ENCODE measurements at places on chromosomes 2 and 18.

GRCh38 chr18:51150113-51150700 is 47.3 kb downstream of the MEX3C start:
- no peak for DNase-seq

GRCh38 chr2:143440411-143441012 is 311.3 kb downstream of the ARHGAP15 start:
- no peak for DNase-seq

- no peak for DNase-seq
Measured at GRCh38 chr2:101179982-101180381, 28.8 kb upstream of the TBC1D8 start.

DNA sequence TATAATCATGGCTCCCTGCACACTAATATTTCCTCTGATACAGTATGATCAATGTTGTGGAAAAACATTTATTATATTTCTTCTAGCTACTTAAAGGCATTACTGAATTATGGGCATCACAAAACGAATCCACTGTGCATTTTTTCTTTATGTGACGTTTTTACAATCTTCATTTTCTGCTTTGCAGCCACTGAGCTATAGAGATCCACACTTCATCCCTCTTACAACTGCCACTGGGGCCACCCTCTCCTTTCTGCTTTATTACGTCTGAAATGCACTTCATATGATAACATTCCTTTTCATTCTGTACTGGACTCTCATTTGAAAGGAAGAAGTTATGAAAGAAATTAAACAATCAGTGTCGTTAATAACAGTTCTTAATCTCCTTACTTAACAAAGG is 394.5 kb upstream of the HNRNPA3 start:
- DNase-seq = no peak

- no peak for DNase-seq
Measured at GRCh38 chr2:199466692-199467065, 8.9 kb upstream of the SATB2 start.

DNA sequence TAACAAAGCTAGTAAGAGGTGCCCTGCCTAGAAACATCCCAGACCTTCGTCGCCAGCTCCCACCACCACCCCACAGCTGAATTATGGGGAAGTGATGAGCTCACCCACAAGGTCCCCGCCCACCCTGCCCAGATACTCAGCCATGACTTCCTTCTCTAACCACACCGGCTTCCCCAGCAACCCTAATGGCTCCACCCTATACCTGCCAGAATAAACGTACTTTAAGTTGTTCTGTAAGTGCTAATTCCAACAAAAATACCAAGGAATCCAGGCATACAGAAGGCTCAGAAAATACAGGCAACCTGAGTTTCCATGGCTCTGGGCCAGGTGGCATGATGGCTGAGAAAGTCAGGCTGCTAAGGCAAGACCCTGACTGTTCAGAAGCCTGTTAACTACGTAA is 39.1 kb downstream of the TMEM163 start:
- no peak for DNase-seq

DNA sequence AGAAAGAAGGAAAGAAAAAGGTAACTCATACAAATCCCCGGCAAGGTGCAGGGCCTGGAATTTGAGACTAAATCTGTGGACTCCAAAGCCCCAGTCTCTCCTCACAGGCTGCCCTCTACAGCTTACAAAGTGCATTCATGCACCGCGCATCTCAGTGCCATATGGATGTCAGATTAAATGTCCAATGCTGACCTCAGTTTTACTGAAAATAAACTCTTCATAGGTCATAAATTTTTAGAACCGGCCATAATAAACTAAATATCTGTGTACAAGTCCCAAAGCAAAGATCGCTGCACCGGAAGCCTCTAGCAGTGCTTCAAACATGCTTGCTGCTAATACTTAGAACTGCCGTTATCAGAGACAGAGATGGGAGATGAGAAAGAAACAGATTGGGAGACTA is 17.7 kb downstream of the ST6GAL2 start:
- DNase-seq = no peak

DNA sequence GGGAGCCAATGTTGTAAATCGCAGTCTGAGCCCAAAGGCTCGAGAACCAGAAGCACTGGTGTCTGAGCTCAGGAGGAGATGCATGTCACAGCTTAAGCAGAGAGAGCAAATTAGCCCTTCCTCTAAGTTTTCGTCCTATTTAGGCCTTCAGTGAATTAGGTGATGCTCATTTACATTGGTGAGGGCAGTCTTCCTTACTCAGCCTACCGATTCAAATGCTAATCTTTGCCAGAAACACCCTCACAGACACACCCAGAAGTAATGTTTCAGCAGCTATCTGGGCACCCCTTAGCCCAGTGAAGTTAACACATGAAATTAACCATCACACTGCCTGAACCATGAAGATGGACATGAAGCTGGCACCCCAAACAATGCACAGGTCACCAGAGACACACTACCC is 385.1 kb downstream of the STK39 start:
- DNase-seq = no peak

DNA sequence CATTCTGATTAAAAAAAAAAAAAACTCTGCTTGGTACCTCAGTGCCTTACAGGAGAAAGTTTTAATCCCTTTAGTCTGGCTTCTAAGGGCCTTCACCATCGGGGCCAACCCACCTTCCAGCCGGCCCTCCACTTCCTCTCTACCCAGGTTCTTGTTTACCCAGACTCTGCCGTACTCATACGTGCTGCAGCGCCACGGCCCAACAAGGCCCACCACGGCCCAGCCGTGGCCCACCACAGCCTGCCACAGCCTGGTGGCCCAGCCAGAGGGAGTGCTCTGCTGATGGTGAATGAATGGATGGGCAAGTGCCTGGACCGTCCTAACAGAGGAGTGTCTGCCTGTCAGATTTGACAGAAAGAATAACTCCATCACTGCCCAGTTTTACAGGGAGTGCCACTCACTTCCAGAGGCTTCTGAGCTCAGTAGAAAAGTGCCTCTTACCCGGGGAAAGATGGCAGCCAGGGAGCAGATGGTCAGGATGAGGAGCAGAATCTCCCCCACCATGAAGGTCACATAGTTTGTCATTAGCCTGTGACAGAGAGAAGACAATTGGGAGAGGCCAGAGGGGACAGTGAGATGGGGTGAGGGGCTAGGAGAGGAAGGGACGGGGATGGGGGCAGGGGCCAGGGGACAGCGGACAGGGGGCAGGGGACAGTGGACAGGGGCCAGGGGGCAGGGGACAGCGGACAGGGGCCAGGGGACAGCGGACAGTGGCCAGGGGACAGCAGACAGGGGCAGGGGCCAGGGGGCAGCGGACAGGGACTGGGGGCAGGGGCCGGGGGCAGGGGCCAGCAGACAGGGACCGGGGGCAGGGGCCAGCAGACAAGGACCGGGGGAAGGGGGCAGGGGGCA is 38.2 kb downstream of the CENPO start:
- no peak for DNase-seq

DNA sequence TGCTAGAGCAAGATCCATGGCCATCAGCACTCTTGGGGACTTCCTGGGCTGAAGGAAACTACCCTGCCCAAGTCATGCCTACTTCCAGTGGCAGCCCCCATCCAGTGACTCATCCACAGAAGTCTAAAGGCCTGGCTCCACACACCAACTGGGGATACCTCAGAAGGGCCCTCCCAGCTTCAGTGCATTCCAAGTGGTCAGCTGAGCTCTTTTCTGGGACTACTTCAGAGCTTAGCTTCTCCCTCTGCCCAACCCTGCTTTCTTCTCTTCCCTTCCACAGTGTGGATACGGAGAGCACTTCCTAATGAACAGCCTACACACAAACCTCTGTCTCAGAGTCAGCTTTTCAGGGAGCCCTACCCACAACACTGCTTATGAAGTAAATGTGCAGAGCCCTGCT is 66.5 kb downstream of the CLHC1 start:
- DNase-seq = no peak

GRCh38 chr2:7392076-7392787 is 475.0 kb downstream of the RNF144A start:
- no peak for DNase-seq

- DNase-seq = peak; percentile 41
Measured at GRCh38 chr2:158004126-158004764, 97.4 kb upstream of the UPP2 start.

GRCh38 chr2:33810046-33810835 is 211.1 kb upstream of the FAM98A start:
- DNase-seq = no peak

DNA sequence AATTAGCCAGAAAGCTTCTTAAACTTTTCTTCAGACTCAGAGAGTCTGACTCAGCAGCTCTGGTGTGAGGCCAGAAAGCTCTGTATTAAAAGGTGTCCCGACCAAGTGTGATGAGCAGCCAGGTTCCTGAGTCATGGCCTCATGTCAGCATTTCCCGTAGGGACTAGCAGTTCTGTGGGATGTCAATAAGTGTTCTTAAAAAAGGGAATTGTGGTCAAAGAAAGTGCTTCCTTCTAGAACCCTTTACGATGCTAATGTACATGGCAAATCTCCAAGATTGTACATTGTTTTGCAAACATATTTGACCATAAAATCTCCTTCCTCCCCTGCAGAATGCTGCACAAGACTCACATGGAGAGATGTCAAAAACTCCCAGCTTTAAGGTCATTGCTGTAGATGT is 80.1 kb downstream of the PLA2R1 start:
- DNase-seq = peak; percentile 5

DNA sequence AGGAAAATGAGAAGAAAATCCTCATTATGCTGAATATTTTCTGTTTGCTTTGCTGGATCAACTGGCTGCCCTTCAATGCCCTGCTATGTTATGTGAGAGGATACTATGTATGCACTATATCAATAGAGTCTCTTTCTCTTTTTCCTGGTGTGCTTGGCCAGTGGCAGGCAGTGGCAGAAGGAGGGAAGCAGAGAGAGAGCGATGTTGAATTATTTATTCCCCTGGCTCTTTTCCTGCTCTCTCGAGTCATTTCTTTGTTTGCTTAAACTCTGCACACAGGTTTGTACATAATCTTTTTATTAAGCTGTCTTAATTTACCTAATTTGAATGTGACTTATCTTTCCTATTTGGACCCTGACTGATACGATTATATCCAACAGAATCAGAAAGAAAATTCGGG is 1727.3 kb downstream of the SUCLG1 start:
- DNase-seq = no peak

- DNase-seq = no peak
Measured at GRCh38 chr2:193876980-193877379, 1682.2 kb upstream of the TMEFF2 start.

DNA sequence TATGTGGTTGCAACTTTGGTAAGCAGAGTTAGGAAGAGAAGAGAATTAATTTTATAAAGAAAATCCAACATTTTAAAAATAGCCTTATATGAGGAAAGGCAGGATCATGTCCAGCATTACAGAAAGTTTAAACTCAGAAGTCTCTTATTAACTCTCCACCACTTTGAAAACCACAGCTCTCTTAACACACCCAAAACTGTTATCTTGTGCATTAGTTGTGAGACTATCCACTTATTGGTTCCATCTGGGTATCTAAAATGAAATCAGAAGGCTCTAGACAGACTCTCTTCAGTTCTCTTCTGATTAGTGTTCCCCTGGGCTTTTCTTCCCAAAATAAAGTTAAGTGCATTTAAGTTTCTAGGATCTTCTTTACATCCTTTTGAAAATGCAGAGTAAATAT is 251.5 kb downstream of the TXNL1 start:
- DNase-seq = no peak

- DNase-seq = no peak
Measured at GRCh38 chr2:229714080-229714735, at the start of gene DNER. Gene DNER (minus strand): TSS chr2:229714555. CDS start chr2:229714423, 132 bp downstream.

DNA sequence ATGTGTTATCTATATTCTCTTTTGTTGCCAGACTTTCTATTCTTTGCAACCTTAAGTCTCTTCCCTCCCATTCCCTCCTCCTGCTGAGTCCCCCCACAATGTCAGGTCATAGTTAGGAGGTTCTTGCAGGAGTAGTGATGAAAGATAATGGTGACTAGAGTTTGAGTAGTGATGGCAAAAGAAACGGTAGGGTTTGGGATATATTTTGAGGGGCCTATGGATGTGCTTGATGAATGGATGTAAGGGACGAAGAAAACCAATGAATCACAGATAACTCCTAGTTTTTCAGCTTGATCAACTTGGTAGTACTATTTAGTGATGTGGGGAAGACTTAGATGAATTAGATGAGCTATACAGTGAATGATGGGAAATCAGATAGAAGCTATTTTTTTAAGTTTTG is 21.0 kb downstream of the EML4 start:
- no peak for DNase-seq

- no peak for DNase-seq
Measured at GRCh38 chr2:47043142-47043890, 111.8 kb downstream of the STPG4 start.

- no peak for DNase-seq
Measured at GRCh38 chr18:23306822-23307221, 146.3 kb upstream of the RIOK3 start.

DNA sequence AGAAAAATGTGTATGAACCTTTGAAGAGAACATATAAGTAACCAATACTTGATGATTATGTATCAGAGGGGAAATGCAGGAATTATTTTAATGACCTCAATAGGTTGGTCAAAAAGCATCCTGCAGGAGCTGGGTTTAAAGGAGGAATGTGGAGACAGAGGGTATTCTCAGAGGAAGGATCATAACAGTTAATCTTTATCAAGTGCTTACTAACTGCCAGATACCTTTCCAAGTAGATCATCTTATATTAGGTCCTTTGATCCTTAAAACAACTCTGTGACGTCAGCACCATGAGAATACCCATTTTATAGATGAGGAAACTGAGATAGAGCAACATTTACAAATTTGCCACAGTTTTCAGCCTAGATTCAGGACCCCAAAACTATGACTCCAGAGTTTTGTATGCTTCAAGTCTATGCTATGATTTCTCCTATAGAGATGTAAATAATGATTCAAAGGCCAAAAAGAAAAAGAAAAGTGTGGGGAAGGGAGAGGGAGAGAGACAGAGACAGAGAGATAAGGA is 3.0 kb downstream of the RFTN2 start:
- no peak for DNase-seq

DNA sequence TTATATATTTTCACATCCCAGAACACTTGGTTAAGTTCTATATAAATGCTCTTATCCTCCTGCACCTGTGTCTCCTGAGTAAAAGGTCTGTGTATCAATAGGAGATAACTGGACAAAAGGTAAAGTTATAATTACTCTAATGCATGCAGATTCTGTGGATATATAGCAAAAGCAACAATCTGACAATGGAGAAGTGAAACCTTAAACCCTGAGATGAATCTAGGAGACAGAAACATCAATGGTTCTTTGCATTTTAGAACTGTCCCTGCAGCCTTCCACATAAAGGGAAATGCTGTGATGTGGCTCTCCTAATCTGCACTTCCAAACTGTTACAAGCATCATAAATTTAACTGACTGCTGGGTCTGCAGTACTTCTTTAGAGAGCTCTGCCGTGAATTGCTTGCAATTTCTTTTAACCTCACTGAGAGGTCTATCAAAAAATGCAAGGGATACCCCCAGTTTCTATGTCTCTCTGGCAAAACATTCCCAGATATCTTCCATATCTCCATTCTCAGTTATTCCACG is 42.8 kb upstream of the FSIP2 start:
- no peak for DNase-seq

DNA sequence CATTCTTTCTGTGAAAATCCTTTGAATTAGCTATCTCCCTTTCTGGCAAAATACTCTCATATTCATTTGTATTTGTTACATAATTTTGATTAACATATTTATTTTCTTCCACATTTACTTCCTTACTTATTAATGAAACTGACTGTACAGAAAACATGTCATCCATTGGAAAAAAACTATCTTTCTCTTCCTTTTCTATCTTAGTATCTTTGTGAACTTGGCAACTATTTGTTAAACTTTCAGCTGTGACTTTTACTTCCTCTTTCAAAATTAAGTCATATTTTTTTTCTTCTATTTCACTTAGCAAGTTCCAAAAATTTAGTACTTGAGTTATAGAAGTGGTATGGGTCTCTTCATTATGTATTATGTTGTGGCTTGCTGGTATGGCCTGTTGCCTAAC is 2.6 kb downstream of the RAD51AP2 start:
- DNase-seq = no peak

- DNase-seq = no peak
Measured at GRCh38 chr2:113203217-113203530, 29.4 kb downstream of the PSD4 start.
